ENCODE measurements at places on chromosomes 13 and 19.

DNA sequence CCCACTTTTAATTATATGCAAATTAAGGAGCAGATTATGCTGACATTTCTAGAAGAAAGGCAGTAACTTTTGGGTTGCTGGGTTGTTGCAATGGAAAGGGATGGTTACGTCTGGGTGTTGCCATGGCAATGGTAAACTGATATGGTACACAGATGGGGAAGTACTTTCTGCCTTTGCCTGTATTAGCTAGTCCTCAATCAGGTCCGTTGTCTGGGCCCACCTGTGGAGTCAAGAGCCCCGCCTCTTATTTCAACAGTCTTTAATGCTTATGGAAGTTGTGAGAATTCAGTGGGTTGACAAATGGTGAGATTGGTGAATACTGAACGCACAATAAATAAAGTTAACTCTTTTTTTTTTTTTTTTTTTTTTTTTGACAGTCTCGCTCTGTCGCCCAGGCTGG is 30.6 kb upstream of the DPP9 start:
- DNase-seq: no peak

- DNase-seq: peak; percentile 74
Observed at GRCh38 chr19:47190167-47190727, 40.8 kb downstream of the BBC3 start.

- no peak for DNase-seq
Observed at GRCh38 chr13:102128216-102128810, 273.5 kb downstream of the FGF14 start.

- DNase-seq: no peak
Observed at GRCh38 chr13:20019043-20019442, 60.5 kb downstream of the ZMYM2 start.

DNA sequence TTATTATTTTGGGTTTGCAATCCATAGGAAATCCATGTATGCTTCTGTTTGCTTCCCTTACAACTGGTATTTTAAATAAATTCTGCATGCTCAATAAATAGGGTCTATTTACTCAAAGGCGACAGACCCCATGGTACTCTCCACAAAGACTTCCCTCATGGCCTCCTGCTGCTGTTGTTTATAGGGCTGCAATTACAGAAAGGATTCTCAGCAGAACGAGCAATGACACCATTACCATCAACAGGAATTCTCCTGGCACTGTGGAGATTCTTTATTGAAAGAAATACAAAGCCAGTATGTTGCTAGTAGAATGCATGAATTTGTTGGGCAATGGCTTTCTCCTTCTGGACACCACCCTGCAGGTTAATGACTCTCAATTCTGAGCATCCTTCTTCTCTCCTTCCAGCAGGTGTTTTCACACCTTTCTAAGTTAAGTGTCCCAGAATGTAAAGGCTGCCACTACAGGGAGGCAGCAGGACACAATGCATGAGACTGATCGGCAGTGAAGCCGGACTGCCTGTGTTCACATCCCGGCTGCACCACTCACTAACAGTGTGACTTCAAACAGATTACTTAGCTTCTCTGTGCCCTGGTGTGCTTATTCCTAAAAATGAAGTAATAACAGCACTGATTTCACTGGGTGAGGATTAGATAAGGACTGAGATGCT is 360.2 kb downstream of the DNAJC15 start:
- no peak for DNase-seq

DNA sequence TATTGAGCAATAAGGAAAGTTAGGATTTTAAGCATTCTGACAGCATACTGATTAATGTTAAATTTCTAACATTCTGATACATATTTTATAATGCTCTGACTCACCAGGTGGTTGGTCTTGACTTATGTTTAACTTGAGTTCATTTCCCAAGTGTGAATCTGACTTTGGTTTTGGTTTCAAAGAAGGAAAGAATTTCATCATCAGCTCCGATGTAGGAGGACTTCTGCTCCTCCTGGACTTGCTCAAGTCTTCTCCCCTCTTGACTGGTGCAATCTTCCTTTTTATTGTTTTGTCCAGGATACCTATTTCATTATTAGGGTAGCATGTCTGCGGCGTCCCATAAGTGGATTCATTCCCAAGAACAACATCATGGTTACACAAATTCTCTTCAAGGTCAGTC is 141.3 kb downstream of the RNF17 start:
- no peak for DNase-seq

- no peak for DNase-seq
Observed at GRCh38 chr19:5149508-5149907, 180.6 kb downstream of the KDM4B start.

DNA sequence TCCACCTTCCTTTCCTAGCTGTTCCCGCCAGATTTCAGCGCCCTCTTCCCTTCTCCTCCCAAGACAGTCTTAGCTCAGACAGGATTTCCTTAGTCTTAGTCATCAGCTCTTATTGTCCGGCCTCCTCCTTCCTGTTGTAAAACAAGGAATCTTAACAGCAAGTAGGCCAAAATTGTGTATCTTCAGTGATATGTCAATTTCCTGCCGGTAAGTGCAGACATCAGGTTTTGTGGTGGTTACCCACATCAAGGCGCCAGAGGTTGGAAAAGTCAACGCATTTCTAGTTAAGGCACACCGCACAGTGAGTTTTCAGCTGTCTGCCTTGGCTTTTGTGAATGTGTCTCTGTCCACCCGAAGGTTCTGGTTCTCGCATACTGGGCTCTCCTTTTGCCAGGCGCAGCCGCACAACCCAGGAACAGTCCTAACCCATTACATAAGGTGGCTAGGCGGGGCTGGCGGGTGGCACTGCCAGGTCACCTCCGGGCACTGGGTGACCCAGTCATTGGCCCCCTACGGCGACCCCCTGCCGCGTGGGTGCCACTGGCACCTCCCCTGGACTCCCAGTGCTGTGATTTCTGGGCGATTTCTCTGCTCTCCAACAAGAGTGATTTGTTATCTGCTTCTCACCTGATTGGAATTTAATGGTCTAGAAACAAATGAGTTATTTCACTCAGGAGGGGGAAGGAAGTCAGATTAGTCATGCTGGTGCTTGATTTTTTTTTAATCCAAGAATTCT is 12.9 kb downstream of the COL4A2 start:
- no peak for DNase-seq

- no peak for DNase-seq
Observed at GRCh38 chr13:25232937-25233515, 54.3 kb downstream of the MTMR6 start.

GRCh38 chr13:74280093-74280794 is 146.0 kb upstream of the KLF12 start:
- DNase-seq: no peak

DNA sequence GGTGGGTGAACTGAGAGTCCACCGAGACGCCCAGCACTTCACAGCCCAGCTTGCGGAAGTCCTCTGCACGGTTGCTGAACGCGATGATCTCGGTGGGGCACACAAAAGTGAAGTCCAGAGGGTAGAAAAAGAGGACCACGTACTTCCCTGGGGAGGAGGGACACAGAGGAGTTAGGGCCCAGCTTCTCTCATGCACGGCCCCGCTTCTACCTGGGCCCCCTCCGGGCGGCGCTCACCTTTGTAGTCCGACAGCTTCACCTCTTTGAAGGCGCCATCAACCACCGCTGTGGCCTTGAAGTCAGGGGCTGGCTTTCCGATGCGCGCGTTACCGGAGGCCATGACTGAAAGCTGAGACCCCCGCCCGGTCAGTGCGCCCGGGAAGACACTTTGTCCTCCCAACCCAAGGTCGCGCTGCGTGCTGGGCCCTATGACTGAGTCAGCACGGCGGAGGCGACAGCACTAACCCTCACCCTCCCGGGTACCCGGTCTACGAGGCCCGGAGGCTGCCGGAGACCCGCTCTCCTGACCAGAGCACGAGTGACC is 606 bp downstream of the PRDX2 start:
- DNase-seq: no peak

GRCh38 chr13:113793718-113794085 is 34.7 kb downstream of the TMEM255B start:
- DNase-seq: no peak

DNA sequence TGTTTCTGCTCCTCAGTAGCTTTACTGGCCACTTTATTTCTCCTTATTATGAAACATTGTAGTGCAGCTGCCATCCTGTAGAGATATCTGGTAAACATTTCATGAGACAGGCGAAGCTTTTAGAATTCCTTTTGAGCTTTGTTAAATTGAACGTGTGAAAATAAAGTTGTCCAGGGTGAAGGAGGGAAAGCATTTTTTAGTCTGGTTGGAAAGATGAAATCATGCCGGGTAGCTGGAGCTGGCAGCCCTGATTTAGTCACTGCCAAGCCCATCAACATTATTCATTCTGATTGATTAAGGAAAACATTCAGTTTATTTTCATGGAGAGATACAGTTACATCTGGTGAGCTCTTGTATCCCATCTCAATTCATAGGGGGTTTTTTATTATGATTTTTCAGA is 326.2 kb upstream of the GPC6 start:
- DNase-seq: no peak

GRCh38 chr13:77196052-77196618 is 130.8 kb downstream of the MYCBP2 start:
- no peak for DNase-seq

GRCh38 chr13:105452895-105453294 is 1082.6 kb downstream of the EFNB2 start:
- DNase-seq: no peak

DNA sequence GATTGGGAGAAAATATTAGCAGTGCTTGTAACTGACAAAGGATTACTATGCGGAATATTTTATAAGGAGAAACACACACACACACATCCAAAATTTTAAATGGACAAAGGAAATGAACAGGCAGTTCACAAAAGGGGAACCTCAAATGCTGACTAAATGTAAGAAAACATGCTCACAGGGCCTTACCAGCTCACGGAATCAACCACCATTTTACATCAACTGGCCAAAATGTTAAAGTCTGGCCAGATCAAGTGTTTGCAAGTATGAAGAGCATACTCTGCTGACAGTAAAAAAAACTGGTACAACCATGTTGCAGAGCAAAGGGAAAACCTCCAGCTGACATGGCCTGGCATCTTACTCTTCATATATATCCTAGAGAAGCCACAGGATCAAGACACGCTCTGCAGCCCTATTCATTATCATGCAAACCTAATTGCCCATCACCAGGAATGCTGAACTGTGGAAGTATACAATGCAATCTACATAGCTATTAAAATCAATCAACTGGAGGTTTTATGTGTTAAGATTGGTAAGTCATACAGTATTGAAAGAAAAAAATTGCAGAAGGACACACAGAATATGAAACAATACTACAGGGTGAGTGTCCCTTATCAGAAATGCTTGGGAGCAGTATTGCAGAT is 124.4 kb downstream of the RNF17 start:
- no peak for DNase-seq

GRCh38 chr19:47445937-47446402 is 25.7 kb downstream of the SLC8A2 start:
- peak; percentile 48 for DNase-seq

DNA sequence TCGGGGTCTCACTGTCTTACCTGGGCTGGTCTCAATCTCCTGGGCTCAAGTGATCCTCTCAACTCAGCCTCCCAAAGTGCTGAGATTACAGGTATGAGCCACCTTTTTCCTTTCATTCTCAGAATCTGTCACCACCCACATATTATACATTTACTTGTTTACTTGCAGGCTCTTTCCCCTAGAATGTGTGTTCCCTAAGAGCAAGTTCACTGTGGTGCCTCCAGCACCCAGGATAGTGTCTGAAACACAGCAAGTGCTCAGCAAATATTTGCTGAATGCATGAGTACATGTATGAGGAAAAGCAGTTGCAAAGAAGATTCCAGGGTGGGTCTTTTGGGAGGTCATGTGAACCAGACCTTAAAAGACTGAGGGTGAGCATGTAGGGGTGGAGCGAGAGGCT is 96.8 kb downstream of the RGCC start:
- DNase-seq: no peak

GRCh38 chr19:38970664-38971532 is 4.6 kb downstream of the FBXO17 start:
- DNase-seq: no peak

GRCh38 chr19:5949792-5950305 is 28.1 kb downstream of the RANBP3 start:
- DNase-seq: no peak

GRCh38 chr19:41263042-41263849 is 926 bp upstream of the HNRNPUL1 start:
- DNase-seq: peak; percentile 76

DNA sequence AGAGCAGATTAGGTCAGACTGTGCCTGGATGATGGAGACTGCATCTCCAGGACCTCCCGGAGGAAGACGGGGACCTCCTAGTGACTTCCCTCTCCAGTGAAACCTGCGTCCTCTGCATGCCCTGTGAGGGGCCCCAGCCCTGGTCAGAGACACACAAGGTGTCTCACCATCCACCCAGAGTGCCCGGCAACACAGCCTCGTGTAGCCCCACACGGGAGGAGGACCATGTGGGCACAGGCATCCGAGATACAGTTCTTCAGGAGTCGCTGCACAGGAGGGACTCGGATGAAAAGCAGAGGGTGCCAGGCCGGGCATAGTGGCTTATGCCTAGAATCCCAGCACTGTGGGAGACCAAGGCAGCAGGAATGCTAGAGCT is 64.8 kb downstream of the PEPD start:
- DNase-seq: no peak

GRCh38 chr19:33147538-33147937 is 15.6 kb downstream of the WDR88 start:
- no peak for DNase-seq

DNA sequence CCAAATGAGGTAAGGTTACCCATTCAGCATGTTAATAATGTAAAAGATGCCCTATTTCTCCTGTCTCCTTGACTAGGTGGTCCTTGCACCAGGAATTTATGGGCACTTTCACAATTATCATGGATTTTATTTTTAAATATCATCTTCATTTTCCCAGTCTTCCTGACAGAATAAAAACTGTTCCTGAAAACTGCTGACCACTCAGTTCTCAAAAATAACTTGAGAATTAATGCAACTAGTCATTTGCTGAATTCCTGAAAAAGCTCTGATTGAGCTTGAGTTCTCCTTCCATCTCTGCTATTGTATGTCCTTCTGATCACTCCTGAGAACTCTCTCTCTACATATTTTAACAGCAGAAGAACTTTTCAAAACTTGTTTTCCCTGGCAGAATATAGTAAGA is 55.0 kb downstream of the DCLK1 start:
- no peak for DNase-seq

- no peak for DNase-seq
Observed at GRCh38 chr19:53872762-53873161, 5.1 kb downstream of the MYADM start.

DNA sequence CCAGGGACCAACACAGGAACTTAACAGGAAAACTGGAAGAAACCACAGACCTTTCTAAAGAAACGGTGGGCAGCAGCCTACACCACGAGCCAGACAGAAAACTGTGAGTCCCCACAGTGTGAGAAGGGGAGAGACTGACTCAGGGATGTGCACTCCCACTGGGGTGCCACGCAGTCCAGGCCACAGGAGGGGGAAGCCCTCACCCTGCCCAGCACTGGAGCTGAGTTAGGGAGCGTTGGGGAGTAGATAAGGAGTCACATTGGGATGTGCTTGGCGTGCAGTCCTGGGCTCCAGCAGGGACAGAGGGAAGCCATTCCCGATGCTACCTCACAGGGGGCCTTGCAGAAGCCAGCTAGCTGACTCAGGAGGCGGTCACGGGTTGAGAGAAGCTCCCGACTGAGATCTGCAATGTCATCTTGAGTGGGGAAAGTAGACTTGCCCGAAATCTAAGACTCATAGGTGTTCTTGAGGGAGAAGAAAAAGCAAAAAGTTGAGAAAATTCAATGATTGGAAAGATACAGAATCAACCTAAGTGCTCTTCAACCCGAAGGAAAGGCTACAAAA is 17.3 kb downstream of the SIGLEC8 start:
- no peak for DNase-seq

- DNase-seq: peak; percentile 53
Observed at GRCh38 chr19:54137699-54138488, at the start of gene CNOT3. CNOT3 (plus strand) TSS chr19:54137762; CDS start chr19:54142979, 5,217 bp downstream.
